Stomach (tissue), 19 donors: ENCODE measurements at places on chromosomes 16 and 17. TPM values are rescaled to one million over a fixed set of nuclear protein-coding genes. Genes with fewer than 3 reads are reported as not detected.

- peak; percentile 44 for DNase-seq
Measured at GRCh38 chr16:84088695-84089395, 27.9 kb downstream of the MBTPS1 start.

GRCh38 chr17:13297183-13297582 lies 279.4 kb upstream of the ELAC2 start:
- DNase-seq, result peak; percentile 14

DNA sequence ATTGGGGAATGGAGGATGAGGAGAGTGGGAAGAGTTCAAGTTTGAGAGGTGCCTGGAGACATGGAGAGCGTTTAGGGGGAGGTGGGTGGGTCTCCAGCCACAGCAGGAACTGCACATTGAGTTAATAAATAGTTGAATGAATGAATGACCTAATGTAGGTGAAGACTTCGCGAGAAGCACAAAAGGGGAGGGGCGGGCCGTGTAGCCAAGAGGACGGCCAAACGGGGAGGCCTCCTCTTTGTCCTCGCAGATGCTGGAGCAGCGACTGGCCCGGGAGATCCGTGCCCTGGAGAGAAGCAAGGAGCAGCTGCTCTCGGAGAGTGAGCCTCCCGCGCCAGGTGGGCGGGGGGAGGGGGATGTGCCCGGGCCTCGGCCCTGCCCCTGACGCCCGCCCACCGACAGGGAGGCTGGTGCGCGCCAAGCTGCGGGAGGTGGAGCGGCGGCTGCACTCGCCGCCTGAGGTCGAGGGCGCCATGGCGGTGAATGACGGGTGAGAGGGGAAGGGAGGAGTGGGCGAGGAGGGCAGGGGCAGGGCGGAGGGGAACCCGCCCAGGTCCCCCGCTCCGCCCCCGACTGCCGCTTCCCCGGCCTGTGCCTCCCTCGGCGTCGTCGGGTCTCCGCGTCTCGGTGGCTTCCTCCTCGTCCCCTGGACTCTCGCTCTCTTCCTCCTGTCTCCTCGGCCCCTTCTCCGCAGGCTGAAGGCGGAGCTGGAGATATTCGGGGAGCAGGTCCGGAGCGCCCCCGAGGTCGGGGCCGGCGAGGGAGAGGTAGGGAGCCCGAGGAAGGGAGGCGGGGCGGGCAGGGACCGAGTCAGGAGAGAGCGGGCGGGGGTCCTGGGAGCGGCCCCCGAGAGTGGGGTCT lies 12.9 kb downstream of the SYCE1L start:
- DNase-seq, result peak; percentile 47

PARD6A gene
- total RNA-seq, result 1.1 TPM

DNA sequence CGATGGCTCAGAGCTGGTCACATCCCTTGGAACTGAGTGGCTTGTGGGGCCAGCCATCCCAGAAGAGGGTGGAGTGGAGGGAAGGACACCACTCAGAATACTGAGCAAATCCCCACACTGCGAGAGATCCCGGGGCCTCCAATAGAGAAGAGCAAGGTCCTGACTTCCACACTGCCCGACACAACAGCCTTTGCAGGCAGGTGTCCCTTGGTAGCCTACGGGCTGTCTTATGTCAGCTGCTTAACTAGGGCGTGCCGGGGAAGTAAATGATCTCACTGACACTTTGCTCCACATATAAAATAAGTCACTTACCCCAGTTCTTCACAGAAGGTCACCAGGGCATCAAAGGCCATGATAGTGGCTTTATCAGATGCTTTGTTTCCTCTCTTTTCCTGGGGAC lies 16.1 kb downstream of the RECQL5 start:
- DNase-seq, result no peak

- no peak for DNase-seq
Measured at GRCh38 chr16:66904428-66904845, 14.2 kb downstream of the CDH16 start.

BEAN1 gene
- total RNA-seq, result not detected

GRCh38 chr17:2682176-2682938 lies 29.2 kb downstream of the CLUH start:
- no peak for DNase-seq

- DNase-seq, result no peak
Measured at GRCh38 chr16:56506941-56507340, 12.9 kb downstream of the BBS2 start.

CCL22 gene
- not detected for total RNA-seq

DNA sequence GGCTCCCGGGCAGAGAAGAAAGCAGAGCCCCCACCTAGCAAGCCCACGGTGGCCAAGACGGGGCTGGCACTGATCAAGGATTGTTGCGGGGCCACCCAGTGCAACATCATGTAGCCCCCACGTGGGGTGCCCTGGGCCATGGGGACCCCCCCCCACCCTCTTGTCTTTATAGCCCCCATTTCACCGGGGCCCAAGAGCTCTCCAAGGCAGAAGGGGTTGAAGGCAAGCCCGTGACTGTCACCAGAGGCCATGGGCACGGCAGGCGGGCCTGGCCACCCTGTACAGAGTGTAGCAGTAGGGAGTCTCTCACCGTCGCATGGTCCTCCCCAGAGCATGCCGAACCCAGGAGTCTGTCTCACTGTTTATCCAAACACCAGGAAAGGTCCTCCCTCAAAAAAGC lies 56.2 kb downstream of the MARF1 start:
- DNase-seq, result no peak

DNA sequence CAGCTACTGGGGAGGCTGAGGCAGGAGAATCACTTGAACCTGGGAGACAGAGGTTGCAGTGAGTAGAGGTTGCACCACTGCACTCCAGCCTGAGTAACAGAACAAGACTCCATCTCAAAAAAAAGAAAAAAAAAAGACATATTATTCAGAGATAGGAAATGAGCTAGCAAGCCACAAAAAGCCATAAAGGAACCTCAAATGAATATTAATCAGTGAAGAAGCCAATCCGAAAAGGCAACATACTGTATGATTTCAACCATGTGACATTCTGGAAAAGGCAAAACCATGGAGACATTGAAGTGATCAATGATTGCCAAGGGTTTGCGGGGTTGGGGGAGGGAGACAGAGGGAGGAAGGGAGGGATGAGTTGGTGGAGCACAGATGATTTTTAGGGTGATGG lies 8.4 kb upstream of the EXOC7 start:
- DNase-seq, result no peak

DNA sequence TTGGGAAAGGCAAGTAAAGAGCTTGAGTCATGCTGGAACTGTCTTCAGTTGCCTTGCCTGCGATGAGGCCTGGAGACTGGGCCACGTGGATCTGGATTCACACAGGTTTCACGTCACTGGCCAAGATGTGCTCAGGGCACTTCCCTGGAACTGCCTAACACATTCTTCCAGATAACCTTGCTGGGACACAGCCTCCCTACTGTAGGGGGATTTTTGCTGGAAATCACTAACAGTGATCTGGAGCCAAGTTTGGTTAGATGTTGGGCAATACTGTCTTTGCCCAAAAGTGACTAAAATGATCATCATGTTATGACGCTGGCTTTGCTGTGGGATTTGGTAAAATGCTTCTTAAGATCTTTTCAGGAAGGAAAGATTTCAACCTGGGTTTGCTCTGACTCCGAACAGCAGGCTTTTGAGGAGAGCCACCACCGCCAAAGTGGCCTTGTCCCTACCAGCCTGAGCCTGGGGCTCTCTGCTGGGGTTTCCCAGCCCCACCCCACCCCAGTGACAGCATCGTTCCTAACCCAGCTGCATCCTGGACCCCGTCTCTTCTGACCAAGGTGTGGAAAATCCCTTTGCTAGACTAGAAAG lies 14.7 kb downstream of the C1QTNF1 start:
- no peak for DNase-seq

DNA sequence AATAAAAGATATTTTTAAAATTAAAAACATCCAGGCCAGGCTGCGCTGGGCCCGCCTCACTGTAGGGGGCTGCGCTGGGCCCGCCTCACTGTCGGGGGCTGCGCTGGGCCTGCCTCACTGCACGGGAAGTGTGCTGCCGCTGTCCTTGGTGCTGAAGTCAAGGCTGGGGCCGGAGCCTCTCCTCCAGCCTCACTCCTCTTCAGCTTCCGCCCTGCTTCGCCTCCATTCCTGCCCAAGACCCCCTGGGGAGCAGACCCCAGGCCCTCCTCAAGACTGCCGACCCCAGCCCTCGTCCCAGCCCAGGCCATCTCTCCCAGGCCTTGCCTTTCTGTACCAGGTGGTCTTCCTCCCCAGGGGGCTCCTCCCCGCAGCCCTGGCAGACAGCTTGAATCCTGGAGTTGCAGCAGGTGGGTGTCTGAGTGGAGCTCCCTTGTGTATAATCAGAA lies 26.2 kb downstream of the ENDOV start:
- DNase-seq, result peak; percentile 87

DNA sequence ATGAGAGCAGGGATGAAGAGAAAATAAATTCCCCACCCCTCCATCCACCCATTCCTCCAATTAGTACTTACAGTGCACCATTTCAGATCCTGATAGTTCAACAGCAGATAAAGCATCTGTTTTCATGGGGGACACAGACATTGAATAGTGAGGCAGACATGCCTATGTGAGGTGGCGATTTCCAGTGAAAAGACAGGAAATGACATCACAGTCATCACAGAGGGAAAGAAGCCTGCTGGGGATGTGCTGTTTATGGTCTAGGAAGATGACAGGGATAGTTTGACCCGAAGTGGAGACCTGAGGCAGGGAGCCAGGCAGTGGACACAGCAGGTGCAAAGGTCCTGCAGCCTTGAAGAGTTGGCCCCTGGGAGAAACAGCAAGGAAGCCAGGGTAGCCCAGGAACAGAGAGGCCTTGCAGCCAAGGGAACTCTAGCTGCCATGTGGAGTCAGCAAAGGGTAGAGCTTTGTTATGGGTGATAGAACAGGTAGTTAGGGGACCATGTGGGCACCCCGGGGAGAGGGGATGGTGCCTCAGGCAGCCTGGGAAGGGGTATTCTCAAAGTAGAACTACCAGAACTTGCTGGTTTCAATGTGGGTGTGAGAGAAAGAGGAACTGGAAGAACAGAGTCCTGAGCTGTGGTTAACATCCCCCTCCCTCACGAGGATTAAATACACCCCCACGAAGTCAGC lies 256.6 kb downstream of the CPPED1 start:
- DNase-seq, result no peak

DNA sequence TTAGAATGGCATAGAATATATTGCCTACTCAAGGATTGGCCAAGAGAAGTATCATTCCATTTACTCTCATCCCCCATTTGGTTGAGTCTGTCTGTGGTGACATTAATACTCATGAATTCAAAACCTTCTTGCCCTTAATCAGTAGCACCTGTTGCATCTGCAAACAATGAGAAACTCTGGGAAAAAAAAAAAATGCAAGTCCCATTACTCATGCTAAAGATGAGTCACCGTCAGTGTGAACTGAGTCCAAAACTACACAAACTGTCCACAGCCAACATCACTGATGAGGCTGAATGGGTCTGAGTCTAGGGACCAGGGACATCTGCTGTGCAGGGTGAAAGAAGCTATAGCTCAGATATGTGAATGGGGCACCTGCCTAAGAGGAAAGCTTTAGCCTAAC lies 96.9 kb upstream of the ADAMTS18 start:
- no peak for DNase-seq

C16orf89 gene
- 7.6 TPM for total RNA-seq

MYCBPAP gene
- total RNA-seq, result not detected

ACE gene
- 5.3 TPM for total RNA-seq

DNA sequence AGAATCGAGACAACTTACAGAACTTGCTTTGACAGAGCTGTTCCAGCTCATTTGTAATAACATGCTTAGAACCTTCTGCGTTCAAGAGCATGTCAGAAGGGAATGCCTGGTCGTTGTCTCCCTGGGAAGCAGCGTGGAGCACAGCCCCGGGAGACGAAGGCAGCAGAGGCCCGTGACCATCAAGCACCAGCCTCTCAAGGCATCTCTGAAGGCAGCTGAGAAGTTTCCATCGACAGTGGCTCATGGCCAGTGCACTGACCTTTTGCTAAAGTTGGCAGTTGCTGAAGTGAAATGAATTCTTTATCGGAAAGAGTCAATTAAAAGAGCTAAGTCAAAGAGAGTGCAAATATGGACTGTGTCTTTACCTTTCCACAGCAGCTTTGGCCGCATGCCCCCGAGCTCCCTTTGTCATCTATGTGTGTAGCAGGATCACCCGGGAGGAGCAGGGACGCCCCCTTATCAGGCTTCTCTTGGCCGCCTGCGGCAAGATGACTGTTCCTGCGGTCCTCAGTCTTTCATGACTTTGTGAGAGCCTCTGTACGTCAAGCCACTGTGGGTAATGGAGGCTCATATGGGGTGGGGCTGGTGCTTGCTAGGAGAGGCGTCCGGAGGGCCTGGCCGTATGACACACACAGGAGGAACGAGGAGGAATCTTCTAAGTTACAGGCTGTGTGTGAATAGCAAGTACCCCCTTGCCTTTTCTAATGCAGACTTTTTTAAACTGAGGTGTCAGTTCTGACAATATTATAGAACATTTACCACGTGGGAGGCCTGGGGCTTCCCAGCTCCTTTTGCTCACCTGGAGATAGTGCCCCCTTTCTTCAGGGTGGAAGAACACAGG lies 54.2 kb downstream of the LDHD start:
- DNase-seq, result peak; percentile 96

- no peak for DNase-seq
Measured at GRCh38 chr16:66562986-66563385, 3.3 kb upstream of the CMTM1 start.

GRCh38 chr16:70796301-70796700 lies 4.7 kb downstream of the VAC14 start:
- no peak for DNase-seq

DNA sequence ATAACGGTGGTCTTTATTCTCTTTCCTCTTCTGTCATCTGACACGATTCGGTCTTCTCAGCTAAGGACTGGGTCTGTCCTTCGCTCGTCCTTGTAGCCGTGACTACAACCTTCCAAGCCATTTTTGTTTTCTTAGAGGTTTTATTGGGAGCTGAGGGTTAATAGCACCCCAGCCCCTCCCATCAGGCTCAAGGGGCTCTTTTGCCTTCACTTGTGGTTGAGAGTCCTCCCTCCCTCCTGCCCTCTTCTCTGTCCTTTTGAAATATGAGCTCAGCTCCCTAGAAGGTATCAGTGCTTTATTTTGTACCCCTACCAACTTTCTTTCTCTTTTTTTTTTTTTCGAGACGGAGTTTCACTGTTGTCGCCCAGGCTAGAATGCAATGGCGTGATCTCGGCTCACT lies 24.7 kb downstream of the SOCS3 start:
- DNase-seq, result no peak

GRCh38 chr16:56792967-56793366 lies 63.0 kb downstream of the NUP93 start:
- no peak for DNase-seq

KRTAP4-4 gene
- not detected for total RNA-seq

TPPP3 gene
- 10.6 TPM for total RNA-seq

IGF2BP1 gene
- total RNA-seq, result not detected

DNA sequence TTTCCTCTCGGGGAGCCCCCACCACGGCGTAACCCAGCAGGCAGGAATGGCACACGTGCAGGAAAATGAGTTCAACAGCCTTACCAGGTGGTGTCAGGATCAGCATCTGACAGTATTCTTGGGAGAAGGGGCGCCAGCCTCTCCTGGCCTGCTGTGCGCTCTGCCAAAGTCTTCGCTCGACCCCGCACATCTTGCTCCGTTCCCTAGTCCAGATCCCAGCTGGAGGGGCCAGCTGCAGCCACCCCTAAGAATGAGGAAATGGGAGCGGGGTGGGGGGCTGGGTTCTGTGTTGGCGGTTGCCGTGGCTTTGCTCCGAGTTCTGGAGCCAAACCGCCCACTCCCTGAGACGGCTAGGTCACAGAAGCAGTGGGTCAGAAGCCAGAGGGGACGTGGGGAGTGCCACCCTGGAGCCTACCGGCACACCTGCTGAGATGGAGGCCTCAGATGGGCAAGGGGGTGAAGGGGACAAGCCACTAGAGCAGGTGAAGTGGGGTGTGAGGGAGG lies at the start of gene CHCT1:
Gene CHCT1 (plus strand): TSS at position 328 of the 504 bp plus-strand sequence. CDS start 104 bp downstream, at position 432.
- DNase-seq, result no peak

EFTUD2 gene
- 111 TPM for total RNA-seq
